H54 (cell line): ENCODE measurements at places on chromosomes 12 and 14.

GRCh38 chr12:11348439-11348838 is 38.2 kb upstream of the PRB4 start:
- DNase-seq = no peak

DNA sequence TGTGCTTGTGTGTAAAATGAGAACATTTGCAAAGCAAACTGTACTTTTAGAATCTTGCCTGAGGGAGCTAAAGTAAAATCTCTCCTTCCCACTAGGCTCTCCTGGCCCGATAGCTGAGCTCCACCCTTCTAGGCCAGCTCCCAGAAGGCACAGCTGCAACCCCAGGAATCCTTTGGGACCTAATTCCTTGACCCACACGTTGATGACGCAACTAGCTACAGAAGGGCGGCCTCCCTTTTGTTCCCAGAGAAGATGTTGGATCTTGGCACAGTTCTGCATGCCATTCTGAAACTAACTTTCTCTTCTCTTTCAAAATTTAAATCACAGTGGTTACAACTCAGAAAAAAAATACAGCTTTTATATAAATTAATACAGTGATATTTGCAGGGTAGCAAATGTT is 268.1 kb downstream of the EGLN3 start:
- DNase-seq = no peak

- no peak for DNase-seq
Observed at GRCh38 chr14:64123241-64123822, 170.8 kb downstream of the ESR2 start.

GRCh38 chr12:128339126-128339520 is 72.2 kb downstream of the TMEM132C start:
- DNase-seq = no peak

DNA sequence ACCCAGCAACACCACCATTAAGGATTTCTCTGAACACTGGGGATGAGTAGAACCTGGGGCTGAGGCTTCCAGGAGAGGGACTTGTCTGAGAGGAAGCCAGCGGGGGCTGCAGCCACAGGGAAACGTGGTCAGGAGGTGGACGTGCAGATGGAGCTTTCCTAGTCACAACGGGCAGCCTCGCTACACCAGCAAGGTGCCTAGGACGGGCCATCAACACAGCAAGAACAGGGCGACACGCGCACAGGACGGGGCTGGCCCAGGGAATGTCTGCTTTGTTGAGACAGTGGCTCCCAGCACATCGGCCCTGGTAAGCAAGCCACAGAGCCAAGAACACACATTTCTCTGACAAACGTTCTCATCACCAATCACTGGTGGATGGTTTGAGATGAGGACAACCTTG is 25.3 kb downstream of the ANKLE2 start:
- DNase-seq = no peak

GRCh38 chr14:56488306-56488705 is 91.3 kb upstream of the TMEM260 start:
- DNase-seq = no peak

DNA sequence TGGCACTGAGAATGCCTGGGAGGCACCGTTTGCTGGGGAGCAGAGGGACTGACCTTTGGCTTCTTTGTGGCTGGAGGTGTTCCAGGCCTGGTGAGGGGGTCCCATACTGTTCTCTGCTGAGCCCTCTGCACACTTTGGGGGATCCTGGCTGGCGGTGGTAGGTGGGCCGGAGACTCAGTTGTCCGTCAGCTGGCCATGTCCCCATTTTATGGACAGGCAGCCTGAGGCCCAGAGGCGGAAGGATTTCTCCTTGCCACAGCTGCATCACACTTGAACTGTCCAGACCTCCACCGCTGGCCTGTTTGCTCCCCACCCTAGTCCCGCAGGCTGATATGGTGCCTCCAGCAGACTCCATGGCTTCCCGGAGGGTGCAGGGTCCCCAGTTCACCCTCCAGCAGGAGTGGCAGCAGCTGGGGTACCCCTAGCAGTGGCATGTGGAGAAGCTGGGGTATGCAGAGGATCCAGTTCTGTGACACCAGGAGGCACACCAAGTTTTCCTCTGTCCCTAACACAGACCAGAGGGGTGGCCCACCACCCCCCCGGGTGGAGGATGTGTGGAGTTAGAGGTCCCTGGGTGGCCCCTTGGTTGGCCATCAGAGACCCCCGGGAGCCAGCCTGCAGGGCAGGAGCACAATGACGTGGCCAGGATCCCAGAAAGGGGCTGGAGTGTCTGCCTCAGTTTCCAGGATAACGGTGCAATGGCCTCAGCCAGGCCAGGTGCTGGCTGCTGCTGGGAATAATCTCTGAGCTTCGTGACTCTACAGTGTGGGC is 14.8 kb downstream of the SLC25A29 start:
- DNase-seq = no peak
